ENCODE measurements at places on chromosomes 6 and 20.

DNA sequence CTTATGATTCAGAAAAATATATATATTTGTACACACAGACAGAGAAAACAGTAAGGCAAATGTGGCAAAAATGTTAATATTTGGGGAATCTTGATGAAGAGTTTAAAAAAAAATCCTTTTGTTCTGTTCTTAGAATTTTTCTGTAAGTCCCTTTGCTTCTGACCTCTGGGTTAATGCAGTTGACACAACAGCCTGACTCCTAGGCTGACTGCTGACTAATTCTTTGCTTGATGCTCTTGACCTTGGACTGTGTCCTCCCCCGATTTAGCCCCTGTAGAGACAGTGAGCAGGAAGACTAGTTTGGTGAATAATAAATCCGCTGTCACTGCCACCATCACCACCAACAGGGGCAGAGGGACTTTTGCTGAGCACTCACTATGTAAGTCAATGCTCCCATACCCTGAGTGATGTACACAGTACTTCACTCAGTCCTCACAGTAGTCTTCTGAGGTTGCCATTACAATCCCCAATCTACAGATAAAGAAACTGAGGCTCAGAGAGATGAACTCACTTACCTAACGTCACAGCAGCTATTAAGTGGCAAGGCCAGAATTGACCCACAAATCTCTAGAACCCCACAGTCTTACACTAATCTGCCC, 71.7 kb downstream of the SNX5 start:
- DNase-seq = no peak

DNA sequence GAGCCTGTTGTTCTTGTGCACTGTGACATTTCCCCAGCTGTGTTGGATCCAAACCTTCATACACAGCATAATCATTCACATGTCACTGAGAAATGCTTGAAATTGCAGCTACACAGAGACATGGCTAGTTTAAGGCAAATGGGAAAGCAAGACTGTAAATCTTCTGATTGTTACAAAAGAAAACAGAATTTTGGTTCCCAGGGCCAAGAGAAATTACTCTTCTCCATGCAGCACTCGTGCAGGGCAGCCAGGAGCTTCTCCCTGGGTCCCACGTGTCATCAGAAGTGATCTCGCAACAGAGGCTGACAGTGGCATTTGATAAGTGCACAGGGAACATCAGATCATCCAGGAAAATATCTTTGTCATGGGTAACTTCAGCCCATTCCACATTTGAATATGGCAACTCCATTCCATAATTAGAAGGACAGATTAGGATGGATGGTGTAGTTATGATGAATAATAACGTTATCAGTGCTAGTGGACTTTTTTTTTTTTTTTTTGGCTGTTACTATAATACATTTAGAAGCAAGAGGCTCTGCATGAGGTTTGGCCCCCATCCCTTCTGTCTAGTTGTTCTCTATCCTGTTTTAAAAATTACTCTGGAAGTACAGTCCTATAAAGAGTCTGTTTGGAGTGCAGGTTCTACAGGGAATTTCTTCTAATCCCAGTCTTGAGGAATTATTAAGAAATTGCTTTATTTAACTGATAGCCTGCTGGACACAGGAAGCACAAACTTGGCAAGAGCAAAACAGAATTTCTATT, 571.0 kb upstream of the NOX3 start:
- no peak for DNase-seq

DNA sequence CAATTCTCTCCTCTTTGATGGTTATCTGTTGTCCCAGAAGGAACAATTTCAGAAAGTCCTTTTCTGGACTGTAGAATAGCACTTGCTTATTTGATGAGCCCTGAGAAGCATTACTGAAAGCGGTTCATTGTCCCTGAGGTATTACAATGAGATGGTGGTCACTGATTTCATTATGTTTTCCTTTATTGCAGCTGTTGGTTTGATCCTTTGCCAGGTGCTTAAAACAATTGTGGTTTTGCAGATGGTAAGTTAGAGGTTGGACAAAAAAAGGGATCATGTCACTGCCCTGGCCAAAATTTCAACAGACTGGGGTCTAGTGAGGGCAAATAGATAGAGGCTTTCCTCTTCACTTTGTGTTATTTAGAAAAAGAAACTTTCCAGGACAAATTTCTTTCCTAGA, 61.9 kb downstream of the ESR1 start:
- no peak for DNase-seq

DNA sequence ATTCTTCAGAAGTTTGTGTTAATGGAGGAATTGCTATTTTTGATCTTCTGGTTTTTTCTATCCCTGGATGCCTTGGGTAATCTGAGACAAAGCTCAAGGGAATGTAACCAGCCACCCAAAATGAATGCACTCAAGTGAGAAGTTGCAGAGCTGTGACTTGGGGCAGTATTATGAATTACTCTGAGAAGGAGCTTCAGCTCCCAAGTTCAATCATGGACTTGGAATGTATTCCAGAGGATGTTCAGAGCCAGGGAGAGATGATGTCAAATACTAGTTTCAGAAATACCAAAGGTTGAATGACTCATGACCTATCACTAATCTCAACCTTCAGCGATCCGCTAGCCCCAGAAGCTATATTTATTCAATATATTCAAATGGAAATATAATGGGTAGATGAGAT, 375.2 kb upstream of the PLCB4 start:
- no peak for DNase-seq

DNA sequence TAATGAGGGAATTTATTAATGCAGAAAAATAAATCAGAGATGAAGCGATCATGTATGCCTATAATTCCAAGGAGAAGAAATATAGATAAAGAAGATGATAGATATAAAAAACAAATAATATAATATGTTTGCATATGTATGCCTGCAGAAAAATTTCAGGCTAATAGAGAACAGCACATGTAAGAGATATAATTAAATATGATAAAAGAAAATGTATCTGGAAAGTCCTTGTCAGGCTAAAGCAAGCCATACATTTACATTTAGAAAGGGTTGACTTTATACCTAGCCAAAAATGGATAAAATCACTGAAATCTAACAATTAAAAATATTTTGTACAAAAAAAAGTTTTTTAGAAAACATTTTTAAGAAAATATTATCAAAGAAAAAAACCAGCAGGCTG, 454.1 kb downstream of the C6orf118 start:
- DNase-seq = no peak

GRCh38 chr6:28867086-28867409, 56.7 kb downstream of the TRIM27 start:
- peak; percentile 21 for DNase-seq

DNA sequence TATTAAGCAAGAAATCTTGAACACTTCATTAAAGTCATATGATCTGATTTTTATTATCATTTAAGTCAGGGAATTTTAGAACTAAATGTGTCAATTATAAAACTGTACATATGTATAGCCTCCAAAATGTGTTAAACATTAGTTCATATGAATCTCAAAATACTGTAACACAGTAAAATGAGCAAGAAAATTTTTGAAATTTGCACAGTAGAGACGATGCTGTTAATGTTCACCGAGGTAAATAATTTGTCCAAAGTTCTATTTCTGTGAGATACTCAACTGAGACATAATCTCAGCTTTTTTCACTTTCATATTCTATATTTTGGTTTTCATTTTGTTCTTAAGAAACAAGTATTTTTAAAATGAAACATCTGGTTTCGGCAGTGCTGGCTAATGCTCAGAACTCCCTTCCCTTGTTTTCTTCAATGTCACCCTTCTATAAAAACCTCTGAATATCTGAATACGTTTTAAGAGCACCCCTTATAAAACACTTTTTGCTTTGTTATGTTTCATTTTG, 353.1 kb downstream of the LAMA2 start:
- no peak for DNase-seq

DNA sequence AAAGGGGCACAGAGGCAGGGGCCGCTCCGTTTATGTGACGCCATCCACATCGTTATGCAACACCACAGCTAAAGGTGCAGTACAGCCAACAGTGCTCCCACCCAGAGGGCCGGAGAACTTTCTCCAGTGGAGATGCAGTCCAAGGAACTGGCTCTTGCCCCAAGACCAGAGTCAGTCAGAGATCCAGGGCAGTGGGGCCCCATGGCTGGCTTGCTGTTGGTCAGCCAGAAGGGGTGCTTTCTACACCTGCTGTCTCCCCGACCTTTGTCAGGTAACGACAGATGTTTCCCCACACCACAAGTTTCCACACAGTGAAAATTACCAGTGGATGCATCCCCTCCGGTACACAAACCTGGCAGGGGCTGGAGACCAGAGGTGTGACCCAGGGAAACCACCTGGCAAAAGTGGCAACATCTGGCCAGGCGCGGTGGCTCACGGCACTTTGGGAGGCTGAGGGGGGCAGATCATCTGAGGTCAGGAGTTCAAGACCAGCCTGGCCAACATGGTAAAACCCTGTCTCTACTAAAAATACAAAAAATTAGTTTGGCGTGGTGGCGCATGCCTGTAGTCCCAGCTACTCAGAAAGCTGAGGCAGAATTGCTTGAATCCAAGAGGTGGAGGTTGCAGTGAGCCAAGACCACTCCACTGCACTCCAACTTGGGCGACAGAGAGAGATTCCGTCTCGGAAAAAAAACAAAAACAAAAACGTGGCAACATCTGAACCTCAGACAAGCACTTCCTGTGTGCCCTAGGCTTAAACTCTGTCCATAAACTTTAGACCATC, 34.9 kb downstream of the UBE2V1 start:
- DNase-seq = no peak

DNA sequence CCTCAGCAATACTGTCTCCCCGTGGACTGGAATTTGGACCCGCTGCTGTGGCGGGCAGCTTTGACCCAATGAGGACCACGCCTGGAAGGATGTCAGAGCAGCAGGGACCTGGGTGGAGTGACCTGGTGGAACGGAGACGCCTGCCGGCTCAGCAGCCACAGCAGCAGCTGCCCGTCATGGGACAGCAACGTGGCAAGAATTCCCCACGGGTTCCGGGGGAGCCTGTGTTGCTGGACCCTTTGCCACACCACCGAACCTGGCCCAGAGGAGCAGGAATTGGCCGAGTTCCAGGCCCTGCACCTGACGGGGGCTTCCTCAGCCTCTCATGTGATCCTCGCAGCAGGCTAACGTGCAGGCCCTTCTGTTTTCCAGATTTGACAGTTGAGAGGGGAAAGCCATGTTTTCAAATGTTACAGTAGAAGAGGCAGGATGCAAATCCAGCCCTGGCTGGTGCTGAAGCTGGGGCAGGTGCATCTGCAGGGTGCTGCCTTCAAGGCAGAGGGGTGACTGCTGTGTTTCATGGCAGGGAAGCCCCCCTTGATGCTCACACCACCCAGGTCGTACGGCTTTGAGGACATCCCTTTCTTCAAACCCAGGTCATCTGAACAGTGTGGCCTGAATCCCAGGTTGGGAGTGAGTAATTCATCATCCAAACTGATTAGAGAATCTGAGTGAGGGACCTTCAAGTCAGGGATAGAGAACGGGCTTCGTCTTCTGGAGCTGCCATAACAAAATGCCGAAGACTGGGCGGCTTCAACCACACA, 93.4 kb downstream of the THBS2 start:
- DNase-seq = no peak

Data from activated CD4-positive, alpha-beta T cell treated with anti-CD3 and anti-CD28 coated beads, Interleukin-2, amount 50 U/mL, for 48 hours (primary cell).